Ureter (tissue), 1 donor: ENCODE measurements at places on chromosomes 11 and 22. TPM values are rescaled to one million over a fixed set of nuclear protein-coding genes. Genes with fewer than 3 reads are reported as not detected.

The RTL10 gene
- 28.6 TPM for total RNA-seq

The BAIAP2L2 gene
- total RNA-seq: 1.4 TPM

The NLRP10 gene
- not detected for total RNA-seq

The IGLL1 gene
- total RNA-seq: not detected

DNA sequence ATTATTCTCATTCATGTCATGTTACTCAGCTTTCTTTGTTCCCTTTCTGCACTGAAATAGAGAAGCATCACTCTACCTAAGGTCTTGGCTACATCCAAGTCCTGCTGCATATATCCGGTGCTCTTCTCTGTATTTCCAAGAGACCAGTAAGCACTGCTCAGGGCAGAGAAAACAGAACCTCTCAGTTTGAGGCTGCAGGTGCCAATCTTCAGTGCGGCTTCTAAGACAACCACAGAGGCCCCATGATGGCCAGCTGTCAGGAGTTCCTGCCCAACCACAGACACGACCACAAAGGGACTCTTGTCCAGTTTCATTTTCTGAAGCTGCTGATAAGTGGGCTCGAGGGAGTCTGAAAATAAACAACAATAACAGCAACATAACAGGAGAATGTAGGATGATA, 378.4 kb upstream of the PITPNB start:
- DNase-seq: no peak

GRCh38 chr11:30938810-30939209, 352.7 kb upstream of the MPPED2 start:
- DNase-seq: no peak
